Right ventricle myocardium superior (tissue), 1 donor: ENCODE measurements at places on chromosomes 4 and X. TPM values are rescaled to one million over a fixed set of nuclear protein-coding genes. Genes with fewer than 3 reads are reported as not detected.

- peak; percentile 11 for DNase-seq
Measured at GRCh38 chr4:93466446-93466845, 362.1 kb upstream of the ATOH1 start.

DNA sequence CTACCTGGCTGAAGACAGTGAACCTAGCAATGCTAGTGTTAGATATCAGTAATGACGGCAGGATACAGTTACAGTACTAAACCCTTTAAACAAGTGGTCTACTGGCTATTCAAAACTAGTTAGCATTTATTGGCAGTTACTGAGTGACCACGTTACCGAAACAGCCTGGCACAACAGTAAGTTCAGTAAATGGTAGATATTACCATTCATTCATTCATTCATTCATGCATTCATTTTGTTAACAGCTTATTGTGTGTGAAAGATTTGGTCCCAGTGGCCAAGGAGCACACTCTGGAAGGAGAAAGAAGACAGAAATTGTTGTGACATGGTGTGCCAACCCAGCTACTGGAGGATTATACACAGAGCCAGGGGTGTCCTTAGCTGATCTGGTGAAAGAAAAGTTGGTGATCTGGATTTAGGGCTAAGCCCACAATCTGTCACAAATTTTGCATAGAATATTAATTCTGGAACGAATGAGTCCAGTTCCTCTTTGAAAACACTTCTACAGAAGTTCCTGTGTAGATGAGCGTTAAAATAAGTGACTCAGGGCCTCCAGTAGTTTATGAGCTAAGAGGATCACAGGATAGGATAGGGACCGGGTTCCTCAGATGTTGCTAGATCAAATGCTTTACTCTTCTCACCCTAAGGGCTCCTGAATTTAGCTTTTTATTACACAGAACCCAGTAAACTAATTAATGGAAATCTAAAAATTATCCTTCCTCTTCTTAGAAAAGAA lies 179.1 kb downstream of the CBR4 start:
- DNase-seq = no peak

- no peak for DNase-seq
Measured at GRCh38 chr4:159041054-159042034, 61.5 kb upstream of the RAPGEF2 start.

- peak; percentile 28 for DNase-seq
Measured at GRCh38 chr4:947491-947971, 15.3 kb downstream of the TMEM175 start.

- DNase-seq = no peak
Measured at GRCh38 chr4:150181536-150181935, 103.3 kb downstream of the DCLK2 start.

DNA sequence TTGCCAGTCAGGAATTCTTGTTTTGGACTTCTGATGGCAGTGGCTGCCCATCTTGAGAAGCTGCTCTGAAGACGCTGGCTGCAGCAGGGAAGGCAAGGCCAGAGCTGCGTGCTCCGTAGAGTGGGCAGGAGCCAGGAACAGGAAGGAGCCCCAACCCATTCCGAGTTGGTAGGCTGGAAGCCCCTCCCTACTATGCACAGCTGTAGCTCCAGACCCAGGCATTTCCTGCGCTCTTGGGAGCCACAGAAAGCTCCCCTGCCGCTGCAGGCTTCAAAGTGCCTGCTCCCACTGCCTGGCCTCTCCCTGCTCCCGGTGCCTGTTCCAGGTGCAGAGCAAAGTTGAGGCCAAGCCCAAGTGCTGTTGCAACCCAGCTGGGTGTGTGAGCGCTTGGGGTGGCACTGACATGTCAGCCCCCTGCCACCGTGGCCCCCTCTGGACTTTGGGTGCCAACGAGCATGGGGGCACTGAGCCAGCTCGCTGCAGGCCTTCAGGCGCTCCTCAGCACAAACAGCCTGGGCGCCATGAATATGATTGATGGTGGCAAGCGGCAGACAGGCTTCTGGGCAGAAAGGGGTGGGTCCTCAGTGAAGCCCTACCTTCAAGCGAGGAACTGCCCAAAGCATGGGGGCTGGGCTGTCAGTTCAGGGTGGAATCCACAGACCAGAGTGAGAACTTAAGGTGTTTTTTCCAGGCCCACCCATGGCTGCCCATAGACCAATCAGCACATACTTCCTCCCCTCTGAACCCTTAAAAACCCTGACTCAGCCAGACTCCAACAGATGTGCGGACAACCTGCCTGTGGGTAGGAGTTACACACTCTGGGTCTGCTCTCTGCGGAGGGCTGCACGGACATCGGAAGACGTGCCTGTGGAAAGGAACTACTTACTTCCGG lies 677.2 kb upstream of the INTU start:
- no peak for DNase-seq

Gene HAND2
- total RNA-seq = 142 TPM

Gene IL13RA1
- 16.8 TPM for total RNA-seq

DNA sequence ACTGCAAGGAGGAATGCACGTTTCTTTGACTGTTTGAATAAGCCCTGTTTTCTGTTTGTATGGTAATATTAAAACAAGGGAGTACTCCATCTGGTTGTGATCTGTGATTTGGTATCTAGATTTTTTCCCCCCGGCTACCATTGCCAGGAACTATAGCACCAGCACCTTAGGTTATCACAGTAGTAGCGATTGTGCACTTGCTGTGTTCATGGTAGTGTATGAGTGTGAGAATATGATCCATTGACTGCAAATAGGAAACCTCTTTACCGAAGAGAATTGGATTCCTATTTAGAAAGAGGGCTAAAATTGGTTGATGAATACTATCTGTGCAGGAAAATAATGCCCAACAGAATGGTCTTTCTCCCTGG lies 69.9 kb downstream of the LARP7 start:
- no peak for DNase-seq

- no peak for DNase-seq
Measured at GRCh38 chr4:163680386-163681098, 186.1 kb downstream of the TMA16 start.

DNA sequence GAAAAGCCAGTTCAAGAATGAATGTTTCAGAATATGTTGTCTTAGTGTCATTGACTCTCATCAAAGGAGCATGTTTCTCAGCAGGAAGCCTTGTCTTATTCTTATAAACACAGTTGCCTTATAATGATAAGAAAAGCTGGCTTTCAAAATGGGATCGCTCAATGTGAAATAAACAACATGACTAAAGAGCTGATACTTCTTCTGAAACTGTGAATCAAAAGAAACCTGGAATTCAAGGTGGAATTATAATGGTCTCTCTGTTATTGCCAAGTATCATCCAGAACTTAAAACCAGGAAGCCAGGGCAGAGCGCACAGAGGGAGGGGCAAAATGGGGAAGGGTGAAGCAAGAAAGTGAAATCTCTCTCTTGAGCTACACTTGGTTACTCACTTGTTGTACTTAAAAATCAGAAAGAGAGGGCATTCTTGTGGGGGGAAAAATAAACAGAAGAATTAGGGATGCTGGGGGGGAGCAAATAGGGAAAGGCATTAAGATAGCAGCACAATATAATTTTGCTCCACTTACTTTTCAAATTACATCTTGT lies 270.0 kb downstream of the MAPK10 start:
- DNase-seq = no peak

GRCh38 chrX:18996536-18996935 lies 12.6 kb upstream of the PHKA2 start:
- DNase-seq = no peak

Gene SASH3
- total RNA-seq = 2.2 TPM

Gene CTAG1B
- total RNA-seq = not detected

DNA sequence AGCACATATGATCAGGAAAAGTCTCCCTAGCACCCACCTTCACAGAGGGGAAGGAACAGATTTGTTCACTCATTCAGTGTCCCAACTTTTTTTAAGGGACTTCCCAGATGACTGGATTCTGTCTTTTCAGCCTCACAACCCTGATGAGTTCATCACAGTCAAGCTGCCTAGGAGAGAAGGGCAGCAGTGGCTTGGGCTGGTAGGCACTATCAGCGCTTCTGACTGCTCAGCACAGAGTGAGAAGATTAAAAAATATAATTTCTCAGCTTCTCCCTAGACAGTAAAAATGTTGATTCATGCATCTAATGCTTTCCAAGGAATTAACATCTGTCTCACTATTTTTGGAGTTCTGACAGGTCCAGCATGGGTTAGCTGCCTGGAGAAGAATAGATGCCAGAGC lies 328.2 kb downstream of the DTHD1 start:
- no peak for DNase-seq

GRCh38 chrX:153307276-153308178 lies 14.0 kb downstream of the PNMA6F start:
- DNase-seq = no peak

GRCh38 chr4:1233641-1234308 lies 15.2 kb downstream of the CTBP1 start:
- peak; percentile 65 for DNase-seq

DNA sequence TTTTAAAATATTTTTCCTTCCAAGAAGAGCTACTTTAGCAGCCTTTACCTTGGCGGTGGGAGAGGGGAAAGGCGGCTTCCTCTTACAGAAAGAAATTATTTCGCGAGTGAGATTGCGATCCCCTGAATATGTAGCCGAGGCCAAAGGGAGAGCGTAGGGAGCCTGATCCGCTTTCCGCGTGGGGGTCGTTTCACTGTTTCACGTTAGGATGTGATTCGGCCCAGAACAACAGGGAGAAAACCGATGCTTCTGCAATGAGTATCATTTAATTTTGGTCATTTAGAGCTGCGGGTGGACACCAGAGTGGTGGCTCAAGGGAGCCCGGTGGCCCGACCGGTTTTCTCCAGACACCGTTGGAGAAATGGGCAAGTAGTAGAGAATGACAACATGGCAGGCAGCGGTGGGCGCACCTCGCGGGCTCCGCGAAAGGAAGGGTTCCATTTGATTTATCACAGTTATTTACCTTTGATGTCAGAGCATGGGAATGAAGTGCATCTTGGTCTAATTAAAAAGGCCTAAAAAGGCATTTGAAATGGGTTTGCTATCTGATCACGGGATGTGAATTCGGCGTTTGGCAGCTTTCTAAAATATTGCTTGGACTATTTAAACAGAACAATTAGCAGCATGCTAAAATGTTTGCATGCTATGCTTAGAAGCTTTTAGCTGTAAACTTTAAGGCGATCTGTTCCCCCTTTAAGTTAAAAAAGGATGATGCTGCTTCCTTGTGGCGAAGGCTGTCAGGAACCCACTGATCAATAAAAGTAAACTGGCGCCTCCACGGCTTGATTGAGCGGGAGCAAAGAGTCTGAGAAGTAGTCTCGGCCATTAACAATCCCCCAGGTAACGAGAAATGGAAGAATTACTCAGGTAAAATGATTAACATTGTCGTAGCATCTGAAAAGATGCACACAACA lies 2.0 kb upstream of the PCDH19 start:
- DNase-seq = no peak

DNA sequence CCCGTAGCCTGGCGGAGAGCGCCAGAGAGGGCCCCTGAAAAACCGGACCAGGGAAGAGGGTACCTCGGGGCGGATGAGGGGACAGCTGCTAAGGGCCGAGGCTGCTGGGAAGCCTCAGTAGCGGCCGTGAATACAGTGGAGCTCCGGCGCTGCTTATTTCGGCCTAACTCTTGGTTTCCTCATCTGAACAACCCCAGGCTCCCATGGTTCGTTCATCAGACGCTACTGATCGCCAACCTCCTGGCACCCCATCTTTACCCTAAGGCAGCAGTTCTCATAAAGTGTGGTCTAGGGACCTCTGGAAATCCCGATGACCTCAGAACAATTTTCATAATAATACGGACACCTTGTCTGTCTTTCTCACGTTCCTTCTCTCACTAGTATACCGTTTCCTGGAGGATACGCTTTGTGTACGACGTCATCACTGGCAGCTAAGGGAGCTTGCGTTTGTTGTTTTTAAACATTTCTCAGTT lies 645 bp upstream of the RAB28 start:
- DNase-seq = no peak

GRCh38 chrX:50638123-50638522 lies 167.5 kb upstream of the DGKK start:
- DNase-seq = peak; percentile 77

Gene FAM9C
- 0.35 TPM for total RNA-seq

DNA sequence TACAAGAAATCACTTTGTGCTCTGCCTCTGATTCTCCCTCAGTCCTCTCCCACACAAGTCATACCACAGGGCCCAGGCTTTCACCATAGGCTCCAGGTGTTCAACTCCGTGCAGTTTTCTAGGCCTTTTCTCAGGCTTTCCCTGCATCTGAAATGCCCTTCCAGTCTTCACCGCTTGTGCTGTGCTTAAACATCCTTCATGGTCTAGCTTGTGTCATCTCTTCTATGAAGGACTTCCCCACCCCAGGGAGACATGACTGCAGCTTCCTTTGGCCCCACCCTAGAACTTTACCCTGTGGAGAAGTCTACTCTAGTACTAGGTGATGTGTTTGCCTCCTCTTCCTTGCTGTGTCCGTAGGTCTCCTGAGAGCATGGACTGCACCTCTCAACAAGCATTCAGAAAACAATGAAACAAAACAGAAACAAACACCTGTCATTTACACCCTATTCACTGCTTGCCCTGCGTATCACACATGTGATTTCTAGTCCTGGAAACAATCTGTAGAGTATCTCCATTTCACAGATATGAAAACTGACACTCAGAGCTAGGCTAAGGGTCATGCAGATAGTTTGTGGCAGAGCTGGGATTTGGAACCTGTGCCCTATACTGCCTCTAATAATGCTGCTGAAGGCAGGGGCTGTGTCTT lies 22.7 kb upstream of the LEF1 start:
- DNase-seq = no peak

DNA sequence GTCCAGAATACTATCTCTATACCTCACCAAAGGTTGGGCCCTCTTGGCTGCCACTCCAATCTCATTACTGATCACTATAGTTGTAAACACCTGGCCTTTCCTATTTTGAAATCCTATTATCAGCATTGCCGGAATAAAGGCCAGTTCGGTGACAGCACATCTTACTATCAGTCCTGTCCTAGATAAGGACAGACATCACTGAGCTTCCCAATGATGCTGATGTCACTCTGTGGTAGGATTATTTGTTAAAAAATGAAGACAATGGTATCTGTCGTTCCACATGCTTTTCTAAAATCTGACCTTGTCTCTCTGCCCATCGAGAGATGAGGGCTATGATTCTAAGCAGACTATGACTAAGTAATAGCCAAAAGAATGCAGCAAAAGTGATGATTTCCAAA lies 260.4 kb downstream of the PDGFC start:
- no peak for DNase-seq

GRCh38 chrX:49838374-49838773 lies 9.3 kb downstream of the PAGE4 start:
- no peak for DNase-seq

- DNase-seq = peak; percentile 67
Measured at GRCh38 chr4:118927974-118928373, 39.3 kb downstream of the SYNPO2 start.

- peak; percentile 100 for DNase-seq
Measured at GRCh38 chr4:48340965-48341775, at the start of gene SLAIN2. SLAIN2 (plus strand) TSS chr4:48341529; CDS start chr4:48341740, 211 bp downstream.

Gene DMRTC1B
- not detected for total RNA-seq
